ENCODE measurements at places on chromosomes 2 and 18. TPM values are rescaled to one million over a fixed set of nuclear protein-coding genes. Genes with fewer than 3 reads are reported as not detected.

- no peak for DNase-seq
Measured at GRCh38 chr18:79785831-79786230, 11.9 kb upstream of the KCNG2 start.

CHRNG gene
- polyA plus RNA-seq = not detected

MFSD6 gene
- 12.0 TPM for polyA plus RNA-seq

- no peak for DNase-seq
Measured at GRCh38 chr2:214311031-214311533, 99.8 kb upstream of the VWC2L start.

GRCh38 chr2:10548626-10549025 lies 100.5 kb upstream of the ODC1 start:
- DNase-seq = peak; percentile 15

ADD2 gene
- 0.12 TPM for polyA plus RNA-seq

All from AG04450 (cell line).